ENCODE measurements at places on chromosomes 6 and 20.

GRCh38 chr6:37785663-37786270 lies 33.8 kb upstream of the ZFAND3 start:
- no peak for DNase-seq

- no peak for DNase-seq
Observed at GRCh38 chr20:2093159-2093781, 8.4 kb upstream of the STK35 start.

- DNase-seq = no peak
Observed at GRCh38 chr6:18147160-18147559, 7.7 kb downstream of the TPMT start.

DNA sequence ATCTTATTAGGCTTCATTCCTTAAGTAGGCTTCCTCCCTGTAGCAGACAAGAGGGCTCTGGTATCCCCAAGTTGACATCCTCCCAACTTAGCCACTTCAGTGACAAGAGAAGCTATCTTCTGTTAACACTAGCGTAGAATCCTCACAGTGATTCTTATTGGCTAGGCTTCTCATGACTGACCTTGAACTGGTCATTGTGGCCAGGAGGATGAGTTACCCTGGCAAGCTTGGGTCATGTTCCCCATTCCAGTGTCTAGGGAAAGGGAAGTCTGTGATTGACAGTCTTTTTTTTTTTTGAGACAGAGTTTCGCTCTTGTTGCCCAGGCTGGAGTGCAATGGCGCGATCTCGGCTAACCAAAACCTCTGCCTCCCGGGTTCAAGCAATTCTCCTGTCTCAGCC lies 7.1 kb downstream of the CDKAL1 start:
- DNase-seq = no peak

- DNase-seq = no peak
Observed at GRCh38 chr20:25344634-25345033, 46.0 kb downstream of the ABHD12 start.

GRCh38 chr6:134961366-134961765 lies 11.5 kb upstream of the ALDH8A1 start:
- no peak for DNase-seq

- no peak for DNase-seq
Observed at GRCh38 chr6:168349718-168350210, 30.2 kb upstream of the DACT2 start.

- no peak for DNase-seq
Observed at GRCh38 chr6:7100072-7100752, 7.5 kb upstream of the RREB1 start.

DNA sequence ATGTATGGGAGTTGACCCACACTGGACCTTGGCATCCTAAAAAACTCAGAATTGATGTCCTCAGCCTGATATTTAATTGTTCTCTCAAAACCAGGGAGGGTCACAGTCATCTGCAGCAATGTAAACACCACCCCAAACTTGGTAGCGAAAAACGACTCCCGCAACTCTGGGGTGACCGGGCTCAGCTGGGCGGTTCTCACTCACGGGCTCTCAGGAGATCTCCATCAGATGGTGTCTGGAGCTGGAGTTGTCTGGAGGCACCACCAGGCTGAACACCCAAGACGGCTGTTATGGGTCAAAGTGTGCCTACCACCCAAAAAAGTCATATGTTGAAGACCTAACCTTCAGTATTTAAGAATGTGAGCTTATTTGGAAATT lies 50.9 kb upstream of the NXT1 start:
- no peak for DNase-seq

DNA sequence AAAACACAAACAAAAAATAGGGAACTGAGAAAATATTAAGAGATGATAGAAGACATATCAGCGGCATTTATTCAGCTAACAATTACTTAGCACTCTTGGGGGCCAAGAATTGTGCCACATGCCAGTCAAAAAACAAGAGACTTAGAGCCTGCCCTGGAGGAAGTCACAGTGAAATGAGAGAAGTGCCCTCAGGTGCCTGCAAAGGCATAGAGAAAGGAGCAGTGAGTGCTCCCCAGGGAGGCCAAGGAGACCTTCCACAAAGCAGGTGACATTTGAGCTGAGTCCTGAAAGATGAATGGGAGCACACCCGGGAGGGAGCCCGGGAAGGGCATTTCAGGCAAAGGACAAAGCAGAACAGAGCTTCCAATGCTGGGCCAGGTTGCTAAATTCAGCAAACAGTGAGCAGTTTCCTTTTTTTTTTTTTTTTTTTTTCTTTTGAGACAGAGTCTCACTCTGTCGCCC lies 184.7 kb upstream of the JARID2 start:
- no peak for DNase-seq

GRCh38 chr6:157089851-157090250 lies 233.5 kb downstream of the TMEM242 start:
- DNase-seq = no peak

GRCh38 chr20:3970016-3970415 lies 45.3 kb downstream of the RNF24 start:
- no peak for DNase-seq

- no peak for DNase-seq
Observed at GRCh38 chr20:23165964-23166363, 79.8 kb upstream of the CD93 start.

GRCh38 chr20:3661060-3661813 lies 2.0 kb downstream of the GFRA4 start:
- no peak for DNase-seq

DNA sequence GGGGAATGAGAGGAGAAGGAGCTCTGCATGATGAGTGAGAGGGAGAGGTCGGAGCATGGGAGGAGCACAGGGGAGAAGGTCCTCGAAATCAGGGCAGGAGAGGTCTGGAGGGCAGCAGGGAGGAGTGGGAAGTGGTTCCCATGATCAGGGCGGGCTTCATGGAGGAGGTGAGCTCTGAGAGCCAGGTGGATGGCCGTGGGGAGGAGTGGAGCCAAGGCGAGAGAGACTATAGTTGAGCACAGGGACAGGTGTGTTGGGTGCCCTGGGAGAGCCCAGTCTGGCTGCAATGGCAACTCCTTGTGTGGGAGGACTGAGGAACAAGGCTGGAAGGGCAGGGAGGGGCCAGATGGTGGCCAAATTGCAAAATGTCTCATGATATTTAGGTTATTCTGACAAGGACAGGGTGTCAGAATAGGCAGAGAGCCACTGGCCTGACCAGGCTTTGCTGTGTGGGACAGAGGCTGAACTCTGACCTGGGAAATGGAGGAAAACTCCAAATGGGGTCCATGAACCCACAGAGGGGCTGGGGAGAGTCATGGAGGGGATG lies 21.4 kb downstream of the TTBK1 start:
- DNase-seq = no peak

DNA sequence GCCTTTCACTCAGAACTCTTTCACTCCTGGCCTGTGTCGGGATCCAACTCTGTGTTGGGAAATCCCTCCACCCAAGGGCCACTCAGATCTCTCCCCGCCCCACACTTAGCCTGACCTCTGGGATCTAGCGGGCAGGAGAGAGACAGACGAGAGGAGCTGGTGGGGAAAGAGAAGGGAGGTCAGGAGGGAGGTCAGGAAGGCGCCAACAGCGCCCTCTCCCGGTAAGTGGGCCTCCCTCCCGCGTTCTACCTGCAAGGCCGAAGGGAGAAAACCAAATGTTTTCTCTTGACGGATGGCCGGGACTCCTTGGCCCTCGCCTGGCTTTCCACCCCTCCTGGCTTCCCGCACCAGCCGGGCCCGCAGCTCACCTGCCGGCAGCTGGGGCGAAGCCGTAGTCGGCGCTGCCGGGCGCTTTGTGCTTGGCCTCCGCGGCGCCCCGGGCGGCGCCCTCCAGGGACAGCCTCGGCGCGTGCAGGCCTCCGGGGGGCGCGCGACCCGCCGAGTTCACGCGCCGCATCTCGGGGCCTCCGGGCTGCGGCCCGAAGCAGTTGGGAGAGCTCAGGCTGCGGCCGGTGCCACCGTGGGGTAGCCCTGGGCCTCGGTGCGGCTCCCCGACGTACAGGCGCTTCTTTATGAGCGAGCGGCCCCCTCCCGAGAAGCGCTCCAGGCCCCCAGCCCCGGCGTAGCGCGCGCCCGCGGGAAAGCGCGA lies 38.2 kb downstream of the C6orf132 start:
- DNase-seq = no peak

DNA sequence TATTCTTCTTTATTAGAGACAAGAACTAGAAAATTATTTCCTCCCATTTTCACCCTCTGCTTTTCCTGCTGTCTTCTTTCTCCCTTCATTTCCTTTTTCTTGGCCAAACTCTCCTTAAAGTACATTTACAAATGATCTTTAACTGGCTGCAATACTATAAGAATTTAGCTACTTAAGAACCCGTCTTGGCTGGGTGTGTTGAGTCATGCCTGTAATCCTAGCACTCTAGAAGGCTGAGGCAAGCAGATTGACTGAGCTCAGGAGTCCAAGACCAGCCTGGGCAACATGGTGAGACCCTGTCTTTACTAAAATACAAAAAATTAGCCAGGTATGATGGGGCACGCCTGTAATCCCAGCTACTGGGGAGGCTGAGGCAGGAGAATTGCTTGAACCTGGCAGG lies 39.3 kb upstream of the SRPK1 start:
- no peak for DNase-seq

DNA sequence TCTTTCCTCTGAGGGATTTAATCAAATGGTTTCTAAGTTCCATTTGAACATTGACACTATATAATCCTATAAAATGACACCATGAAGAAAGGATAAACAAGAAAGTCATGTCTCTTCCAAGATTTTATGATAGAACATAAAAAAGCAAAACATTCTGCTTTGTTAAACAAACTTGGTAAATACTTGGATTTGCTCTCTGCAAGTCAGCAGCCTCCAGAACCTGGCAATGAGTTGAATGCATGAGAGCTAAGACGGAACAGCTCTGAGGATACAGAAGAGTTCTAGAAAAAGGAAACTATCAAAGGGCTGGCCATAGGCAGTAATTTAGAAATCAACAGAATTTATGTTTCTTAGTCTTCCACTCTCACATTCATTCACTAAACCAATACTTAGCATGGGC lies 656.0 kb upstream of the ID4 start:
- no peak for DNase-seq

- no peak for DNase-seq
Observed at GRCh38 chr20:5766085-5766764, 16.0 kb downstream of the SHLD1 start.

DNA sequence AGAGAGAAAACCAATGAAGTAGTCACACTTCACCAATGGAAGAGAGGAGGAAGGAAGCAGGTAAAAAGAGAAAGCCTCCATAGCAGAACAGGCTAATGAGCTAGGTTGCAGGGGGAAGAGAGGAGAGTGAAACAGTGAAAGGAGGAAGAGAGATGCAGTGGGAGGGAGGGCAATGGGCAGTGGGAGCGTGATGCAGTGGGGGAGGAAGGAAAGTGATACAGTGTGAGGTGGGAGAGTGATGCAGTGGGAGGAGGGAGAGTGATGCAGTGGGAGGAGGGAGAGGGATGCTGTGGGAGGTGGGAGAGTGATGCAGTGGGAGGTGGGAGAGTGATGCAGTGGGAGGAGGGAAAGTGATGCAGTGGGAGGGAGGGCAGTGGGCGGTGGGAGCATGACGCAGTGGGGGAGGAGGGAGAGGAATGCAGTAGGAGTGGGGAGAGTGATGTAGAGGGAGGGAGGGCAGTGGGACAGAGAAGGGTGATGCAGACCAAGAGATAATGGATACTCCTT lies 29.7 kb downstream of the COL12A1 start:
- DNase-seq = no peak

- no peak for DNase-seq
Observed at GRCh38 chr6:17469006-17469832, 75.8 kb downstream of the CAP2 start.

- no peak for DNase-seq
Observed at GRCh38 chr6:167442796-167443680, 118.2 kb downstream of the TTLL2 start.

GRCh38 chr6:10759884-10760329 lies 12.3 kb downstream of the TMEM14B start:
- DNase-seq = no peak

DNA sequence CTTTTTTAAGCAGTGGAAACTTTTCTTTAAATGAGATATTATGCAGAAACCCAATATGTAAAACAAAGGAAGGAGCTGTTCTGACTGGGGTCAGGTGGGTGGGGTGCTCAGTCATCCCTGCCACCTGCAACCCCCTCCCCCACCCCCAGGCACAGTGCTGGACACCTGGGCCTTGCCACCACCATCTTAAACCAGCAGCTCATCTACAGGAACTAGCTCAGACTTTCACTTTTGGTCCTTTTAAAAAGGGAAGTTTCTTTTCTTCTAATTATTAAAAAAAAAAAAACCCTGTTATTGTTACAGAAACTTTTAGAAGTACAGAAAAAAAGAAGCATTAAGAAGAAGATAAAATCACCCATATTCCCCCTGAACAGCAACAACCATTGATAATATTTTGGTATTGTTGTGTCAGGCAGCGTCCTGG lies 37.1 kb downstream of the PPP1R16B start:
- DNase-seq = no peak

- DNase-seq = no peak
Observed at GRCh38 chr6:45044510-45045252, 283.4 kb upstream of the RUNX2 start.

- no peak for DNase-seq
Observed at GRCh38 chr6:150149146-150149545, 6.3 kb downstream of the PPP1R14C start.

DNA sequence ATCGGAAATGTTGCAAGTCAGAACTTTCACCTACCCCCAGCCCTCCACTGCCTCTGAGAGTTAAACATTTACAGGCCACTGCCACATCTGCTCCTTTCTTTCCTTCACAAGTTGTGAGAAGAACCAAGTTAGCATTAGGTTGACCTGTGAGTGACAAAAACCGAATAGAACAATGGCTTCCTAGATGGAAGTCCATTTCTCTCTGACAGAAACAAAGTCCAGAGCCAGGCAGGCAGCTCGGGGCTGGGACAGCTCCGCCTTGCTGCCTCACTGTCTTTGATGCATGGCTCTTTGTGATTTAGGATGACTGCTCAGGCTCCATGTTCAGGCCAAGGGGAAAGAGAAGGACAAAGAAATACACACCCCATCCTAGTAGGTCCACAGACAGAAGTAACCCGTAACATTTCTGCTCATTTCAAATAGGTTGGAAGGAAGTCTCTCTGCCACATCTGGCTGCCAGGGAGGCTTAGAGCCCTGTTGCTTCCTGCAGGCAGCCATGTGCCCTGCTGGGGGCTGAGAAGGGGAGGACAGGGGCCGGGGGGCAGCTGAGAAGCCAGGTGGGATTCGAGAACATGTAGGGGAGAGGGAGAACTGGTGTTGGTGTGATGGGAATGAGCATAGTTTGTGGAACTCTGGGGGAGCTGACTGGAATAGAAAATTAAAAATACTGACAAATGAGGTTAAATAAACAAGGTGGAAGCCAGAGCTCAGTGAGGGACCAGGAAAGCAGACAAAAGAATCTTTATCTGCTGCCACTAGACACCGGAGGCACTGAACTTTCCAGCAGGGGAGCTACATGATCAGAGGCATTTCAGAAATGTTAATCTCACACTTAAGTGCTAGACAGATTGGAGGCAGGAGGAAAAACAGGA lies 19.5 kb upstream of the IER3 start:
- no peak for DNase-seq
